ENCODE measurements at places on chromosomes 12 and 14.

GRCh38 chr12:122473543-122474323, 27.0 kb downstream of the ZCCHC8 start:
- DNase-seq: no peak

DNA sequence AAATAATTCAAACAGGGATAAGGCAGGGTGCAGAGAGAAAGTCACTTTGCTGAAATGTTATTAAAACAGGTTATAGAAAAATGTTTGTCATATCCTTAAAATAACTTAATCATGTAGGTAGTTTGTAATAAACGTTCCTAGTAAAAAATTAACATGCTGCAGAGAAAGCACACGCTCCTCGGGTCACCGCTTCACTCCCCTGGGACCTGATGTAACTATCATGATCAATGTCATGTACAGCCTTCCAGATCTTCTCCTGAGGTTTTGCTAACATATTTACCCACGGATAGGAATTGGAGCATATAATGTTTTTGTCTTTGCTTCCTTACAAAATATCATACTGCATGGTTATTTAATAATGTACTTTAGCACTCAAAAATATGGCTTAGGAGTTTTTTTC, 285.1 kb upstream of the TMEM132C start:
- no peak for DNase-seq

- no peak for DNase-seq
Observed at GRCh38 chr12:89907659-89908058, 199.0 kb upstream of the ATP2B1 start.

GRCh38 chr12:116166306-116166705, 111.2 kb downstream of the MED13L start:
- no peak for DNase-seq

DNA sequence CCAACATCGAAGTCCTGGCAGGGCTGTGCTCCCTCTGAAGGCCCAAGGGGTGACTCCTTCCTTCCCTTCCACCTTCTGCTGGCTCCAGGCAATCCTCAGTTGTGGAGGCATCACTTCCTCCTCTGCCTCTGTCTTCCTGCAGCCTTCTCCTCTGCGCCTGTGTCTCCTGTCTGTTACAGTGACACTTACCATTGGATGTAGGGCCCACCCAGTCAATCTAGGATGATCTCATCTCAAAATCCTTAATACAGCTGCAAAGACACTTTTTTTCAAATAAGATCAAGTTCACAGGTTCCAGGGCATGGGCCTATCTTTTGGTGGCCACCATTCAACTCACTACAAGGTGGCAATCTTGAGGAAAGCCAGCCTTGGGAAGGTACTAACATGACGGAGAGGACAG, 155.1 kb downstream of the ESRRB start:
- DNase-seq: no peak

DNA sequence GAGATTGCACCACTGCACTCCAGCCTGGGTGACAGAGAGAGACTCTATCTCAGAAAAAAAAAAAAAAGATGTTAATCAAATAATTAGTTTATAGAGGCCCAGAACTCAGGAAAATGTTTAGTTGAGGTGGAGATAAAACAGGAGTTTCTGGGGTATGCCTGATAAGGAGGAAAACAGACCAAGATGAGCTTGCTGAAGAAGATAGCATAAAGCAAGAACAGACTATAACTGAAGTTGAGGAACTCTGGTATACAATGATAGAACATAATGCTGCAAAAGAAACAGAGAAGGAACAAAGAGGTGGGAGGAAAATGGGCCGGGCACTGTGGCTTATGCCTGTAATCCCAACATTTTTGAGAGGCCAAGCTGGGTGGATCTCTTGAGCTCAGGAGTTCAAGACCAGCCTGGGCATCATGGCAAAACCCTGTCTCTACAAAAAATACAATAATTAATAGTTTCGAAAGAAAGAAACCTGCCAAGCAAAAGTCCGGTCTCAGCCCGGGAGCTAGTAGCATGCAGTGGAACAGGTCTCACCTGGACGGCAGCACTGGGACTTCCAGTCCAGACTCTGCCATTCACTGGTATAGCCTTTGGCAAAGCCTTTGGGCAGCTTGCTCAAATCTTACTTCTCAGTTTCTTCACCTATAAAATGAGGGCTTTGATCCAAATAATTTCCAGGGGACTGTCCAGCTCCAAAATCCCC, 25.4 kb downstream of the SLC35E3 start:
- DNase-seq: no peak

DNA sequence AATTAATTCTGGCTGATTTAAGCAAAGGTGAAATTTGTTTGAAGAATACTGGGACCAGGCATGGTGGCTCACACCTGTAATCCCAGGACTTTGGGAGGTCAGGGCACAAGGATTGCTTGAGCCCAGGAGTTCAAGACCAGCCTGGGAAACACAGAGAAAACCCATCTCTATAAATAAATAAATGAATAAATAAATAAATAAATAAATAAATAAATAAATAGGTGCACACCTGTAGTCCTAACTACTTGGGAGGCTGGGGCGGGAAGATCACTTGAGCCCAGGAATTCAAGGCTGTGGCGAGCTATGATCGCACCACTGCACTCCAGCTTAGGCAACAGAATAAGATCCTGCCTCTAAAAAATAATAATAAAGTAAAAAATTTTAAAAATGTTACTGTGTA, 4.4 kb upstream of the C14orf39 start:
- DNase-seq: no peak

GRCh38 chr12:103397536-103397935, 98.2 kb downstream of the C12orf42 start:
- no peak for DNase-seq

DNA sequence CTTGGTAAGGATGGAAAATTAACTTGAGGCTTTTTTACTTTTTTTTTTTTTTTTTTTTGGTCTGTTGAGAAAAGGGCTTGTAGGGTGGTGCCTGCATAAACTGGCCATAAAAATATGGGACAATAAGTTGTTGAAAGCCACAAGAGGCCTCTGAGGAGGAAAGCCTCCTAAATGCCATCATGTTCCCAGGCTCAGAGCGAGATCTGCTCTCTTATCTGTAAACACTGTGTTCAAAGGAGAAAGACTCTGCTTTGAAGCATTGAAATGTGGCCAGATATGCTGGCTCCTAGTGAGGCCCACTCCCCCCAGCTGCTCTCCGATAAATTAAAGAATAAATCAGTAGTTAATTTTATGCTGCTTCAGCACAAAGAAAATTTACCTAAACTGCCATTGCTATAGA, 504.9 kb downstream of the DIO2 start:
- no peak for DNase-seq

DNA sequence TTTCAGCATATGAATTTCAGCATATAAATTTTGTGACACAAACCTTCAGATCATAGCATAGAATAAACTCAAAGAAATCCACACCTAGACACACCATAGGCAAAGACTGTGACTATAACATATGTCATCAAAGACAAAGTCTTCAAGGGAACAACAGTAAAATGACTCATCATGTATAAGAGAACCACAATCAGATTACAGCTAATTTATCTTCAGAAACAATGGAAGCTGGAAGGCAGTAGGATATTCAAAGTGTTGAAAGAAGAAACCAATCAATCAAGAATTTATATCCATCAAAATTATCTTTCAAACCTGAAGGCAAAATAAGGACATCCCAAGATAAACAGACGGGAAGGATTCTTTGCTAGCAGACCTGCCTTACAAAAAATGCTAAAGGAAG, 29.0 kb downstream of the DLK1 start:
- no peak for DNase-seq

GRCh38 chr14:22898302-22899090, 15.5 kb downstream of the REM2 start:
- no peak for DNase-seq

GRCh38 chr12:54352891-54353874, 11.1 kb downstream of the GPR84 start:
- no peak for DNase-seq

- DNase-seq: no peak
Observed at GRCh38 chr14:54335569-54336155, 61.1 kb upstream of the CDKN3 start.

All from NCI-H1048 (cell line).